A549 treated with Mapracorat at 1 μM for 4 hours (cell line): ENCODE measurements at places on chromosomes 7 and 10. TPM values are rescaled to one million over a fixed set of nuclear protein-coding genes. Genes with fewer than 3 reads are reported as not detected.

DNAH11 gene
- total RNA-seq = 0.04 to 0.43 TPM (median 0.20 TPM) in 5 replicates

CALML3 gene
- not detected in 5 replicates for total RNA-seq

OLAH gene
- 0.39 to 1.0 TPM (median 0.51 TPM) in 5 replicates for total RNA-seq

GARIN1A gene
- 0.26 to 1.1 TPM (median 0.34 TPM) in 5 replicates for total RNA-seq

ZYX gene
- 160 to 188 TPM (median 183 TPM) in 5 replicates for total RNA-seq

TMEM213 gene
- total RNA-seq = not detected in 5 replicates

KLF14 gene
- total RNA-seq = 0.08 TPM in 1 of 5 replicates, not detected in the others

TDRD1 gene
- total RNA-seq = not detected in 5 replicates

TAS2R16 gene
- total RNA-seq = not detected in 5 replicates

BPGM gene
- 15.2 to 22.0 TPM (median 16.2 TPM) in 5 replicates for total RNA-seq

ATOH7 gene
- 0.12 to 0.27 TPM (median 0.17 TPM) in 4 of 5 replicates, not detected in the other for total RNA-seq

ENTPD7 gene
- total RNA-seq = 8.9 to 12.6 TPM (median 10.9 TPM) in 5 replicates

PIK3CG gene
- total RNA-seq = not detected in 5 replicates

GPR37 gene
- 0.54 to 0.74 TPM (median 0.59 TPM) in 5 replicates for total RNA-seq

ANKRD26 gene
- 2.1 to 3.0 TPM (median 2.8 TPM) in 5 replicates for total RNA-seq

SLC18A3 gene
- not detected in 5 replicates for total RNA-seq
